ENCODE measurements at places on chromosomes 6 and 20.
A peak's percentile ranks its signal among the peaks of the same experiment; 100 is the strongest.

GRCh38 chr6:25222006-25222678 is 57.0 kb upstream of the CARMIL1 start:
- DNase-seq: no peak

- no peak for DNase-seq
Measured at GRCh38 chr20:46119028-46119546, 973 bp downstream of the CD40 start.

DNA sequence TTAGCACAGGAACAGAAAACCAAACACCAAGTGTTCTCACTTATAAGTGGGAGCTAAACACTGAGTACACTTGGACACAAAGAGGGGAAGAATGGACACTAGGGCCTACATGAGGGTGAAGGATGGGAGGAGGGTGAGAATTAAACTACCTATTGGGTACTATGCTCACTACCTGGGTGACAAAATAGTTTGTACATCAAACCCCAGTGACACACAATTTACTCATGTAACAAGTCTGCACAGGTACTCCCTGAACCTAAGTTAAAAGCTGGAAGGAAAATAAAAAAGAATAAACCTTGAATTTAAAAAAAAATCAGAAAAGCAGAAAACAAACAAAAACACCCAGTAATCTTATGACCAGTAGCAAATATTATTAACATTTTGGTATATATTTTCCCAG is 188.6 kb downstream of the TFAP2B start:
- DNase-seq: no peak

GRCh38 chr20:48783533-48784272 is 44.1 kb downstream of the PREX1 start:
- no peak for DNase-seq

DNA sequence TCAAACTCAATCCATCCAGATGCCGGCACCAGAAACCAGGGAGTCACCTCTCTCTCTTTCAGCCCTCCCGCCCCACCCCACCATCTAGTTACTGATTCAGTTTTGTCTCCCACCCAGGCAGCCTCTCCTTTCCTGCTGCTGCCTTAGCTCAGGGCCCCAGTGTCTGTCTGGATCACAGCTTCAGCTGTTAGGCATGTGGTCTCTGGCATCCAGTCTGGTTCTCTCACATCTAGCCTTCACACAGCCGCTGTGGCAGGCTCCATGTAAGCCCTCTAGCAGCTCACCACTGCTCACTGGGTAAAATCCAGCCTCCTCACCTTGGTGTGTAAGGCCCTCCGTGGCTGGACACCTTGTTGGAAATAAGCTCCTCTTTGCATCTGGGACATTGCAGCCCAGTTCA is 21.3 kb downstream of the AARS2 start:
- DNase-seq: no peak

GRCh38 chr20:21981597-21982344 is 276.3 kb downstream of the PAX1 start:
- no peak for DNase-seq

GRCh38 chr6:56046576-56046975 is 171.2 kb upstream of the BMP5 start:
- DNase-seq: peak; percentile 77

GRCh38 chr20:59163631-59164530 is at the start of gene ZNF831:
Gene ZNF831, plus strand, starts transcription at chr20:59163821. Its CDS starts 27,199 bp downstream, at chr20:59191020.
- DNase-seq: no peak

GRCh38 chr20:54123587-54124180 is 50.1 kb downstream of the CYP24A1 start:
- peak; percentile 80 for DNase-seq

- peak; percentile 19 for DNase-seq
Measured at GRCh38 chr20:62045529-62046285, 20.0 kb downstream of the TAF4 start.

DNA sequence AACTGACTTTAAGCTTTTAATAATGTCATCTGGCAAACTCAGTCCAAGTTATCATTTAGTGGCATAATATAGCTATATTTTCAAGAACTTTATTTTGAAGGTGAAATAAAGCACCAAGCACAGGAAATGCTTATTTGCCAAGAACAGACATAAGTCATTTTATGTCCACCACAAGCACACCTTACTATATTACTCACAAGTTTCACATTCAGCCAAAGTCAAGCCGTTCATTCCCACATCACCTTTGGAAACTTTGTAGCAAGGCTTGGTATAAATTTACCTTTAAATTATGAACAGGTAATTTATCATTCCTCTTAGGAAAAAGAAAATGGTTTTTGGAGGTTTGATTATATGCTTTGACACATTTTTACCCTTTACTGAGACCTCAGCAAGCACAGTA is 236.8 kb upstream of the FKBP1C start:
- no peak for DNase-seq

- no peak for DNase-seq
Measured at GRCh38 chr6:88952065-88952704, 11.2 kb downstream of the RNGTT start.

- no peak for DNase-seq
Measured at GRCh38 chr6:120058410-120058809, 708.8 kb upstream of the MAN1A1 start.

- DNase-seq: no peak
Measured at GRCh38 chr6:15722731-15723130, 59.9 kb upstream of the DTNBP1 start.

- DNase-seq: no peak
Measured at GRCh38 chr20:39813190-39813829, 851.2 kb downstream of the DHX35 start.

- DNase-seq: no peak
Measured at GRCh38 chr6:139446138-139446715, 71.8 kb upstream of the CITED2 start.

DNA sequence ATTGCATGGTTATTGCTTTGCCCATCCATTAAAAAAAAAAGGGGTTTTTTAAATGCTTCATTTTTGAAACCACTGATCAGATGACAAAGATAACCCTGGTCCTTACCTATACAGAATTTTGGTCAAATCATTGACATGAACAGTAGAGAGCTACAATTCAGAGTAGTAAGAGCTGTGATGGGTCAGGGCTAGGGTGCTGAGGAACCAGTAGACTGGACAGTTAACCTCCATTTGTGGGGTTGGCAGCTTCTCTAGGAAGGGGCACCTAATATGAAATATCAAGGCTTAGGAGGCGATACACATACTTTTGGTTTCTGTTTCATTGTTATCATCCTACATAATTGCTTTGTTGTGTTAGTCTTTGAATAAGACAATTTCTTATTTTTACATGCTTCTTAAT is 55.1 kb downstream of the ORC3 start:
- no peak for DNase-seq

DNA sequence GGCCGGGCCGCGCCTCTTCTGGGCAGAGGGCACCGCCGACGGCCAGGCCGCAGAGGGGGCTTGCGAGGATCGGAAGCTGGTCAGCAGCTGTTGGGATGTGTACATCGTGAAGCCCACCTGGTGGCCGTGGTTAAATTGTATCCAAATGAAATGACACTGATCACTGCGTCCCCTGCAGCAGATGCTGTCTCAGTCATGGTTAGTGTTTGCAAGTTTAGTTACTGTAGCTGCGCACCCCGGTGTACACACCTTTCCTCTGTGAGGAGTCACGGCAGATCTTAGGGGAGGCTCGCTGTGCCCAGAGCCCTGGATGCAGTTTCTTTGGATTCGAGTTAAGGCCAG is 653 bp downstream of the NAA20 start:
- no peak for DNase-seq

- no peak for DNase-seq
Measured at GRCh38 chr6:54248994-54249393, 59.2 kb upstream of the TINAG start.

DNA sequence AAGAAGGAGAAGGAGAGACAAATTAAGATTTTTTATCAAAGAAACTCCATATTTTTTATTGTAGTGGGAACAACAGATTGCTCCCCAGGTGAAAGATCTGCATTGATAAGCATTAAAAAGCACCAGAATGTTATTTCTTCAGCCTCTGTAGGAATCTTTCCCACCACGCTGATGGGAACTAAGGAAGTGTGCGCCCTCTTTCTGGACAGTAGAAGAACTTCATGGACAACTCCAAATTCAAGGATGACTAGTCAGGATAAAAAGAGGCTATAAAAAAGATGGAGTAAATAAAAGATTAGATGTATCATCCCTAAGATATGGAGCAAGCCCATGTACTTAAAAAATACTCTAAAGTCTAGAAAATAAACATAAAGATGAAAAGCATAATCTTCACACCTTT is 45.8 kb upstream of the PAK5 start:
- DNase-seq: no peak

- no peak for DNase-seq
Measured at GRCh38 chr20:32621071-32621890, 36.1 kb upstream of the NOL4L start.

DNA sequence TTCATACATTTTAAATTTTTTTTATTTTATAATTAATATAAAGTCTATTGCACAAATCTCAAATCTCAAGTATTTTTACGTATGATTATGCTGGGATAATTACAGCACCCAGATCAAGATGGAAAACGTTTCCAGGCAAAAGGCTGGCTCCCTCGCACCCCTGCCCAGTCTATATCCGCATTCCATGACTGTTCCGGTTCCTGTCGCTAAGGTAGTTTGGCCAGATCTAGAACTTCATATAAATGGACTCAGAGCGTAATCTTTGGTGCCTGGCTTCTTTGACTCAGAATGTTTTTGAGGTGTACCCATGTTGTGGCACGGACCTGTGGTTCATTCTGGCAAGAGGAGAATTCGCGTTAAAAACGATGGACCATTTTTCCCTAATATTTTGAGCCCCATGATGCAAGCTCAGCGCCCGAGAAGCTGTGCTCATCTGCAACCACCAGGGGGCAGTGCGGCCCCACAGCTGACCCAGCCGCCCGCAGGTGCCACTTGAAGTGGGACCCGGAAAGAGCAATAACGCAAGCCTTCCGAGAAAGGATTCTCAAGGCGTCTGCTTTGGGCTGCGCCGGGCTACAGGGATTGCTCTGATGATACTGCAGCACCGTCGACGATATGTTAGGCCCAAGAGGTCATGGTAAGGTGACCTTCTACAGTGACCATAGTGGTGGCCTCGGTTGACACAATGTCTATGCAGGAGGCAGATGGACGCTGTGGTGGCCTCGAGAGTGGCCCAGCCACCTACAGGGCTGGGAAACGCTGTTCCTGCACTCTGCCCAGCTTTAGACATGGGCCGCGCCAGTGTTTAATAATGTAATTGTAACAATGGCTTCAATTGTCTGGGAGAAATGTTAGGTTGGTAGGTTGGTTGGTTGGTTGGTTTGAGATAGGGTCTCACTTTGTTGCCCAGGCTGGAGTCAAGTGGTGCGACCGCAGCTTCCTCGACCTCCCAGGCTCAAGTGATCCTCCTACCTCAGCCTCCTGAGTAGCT is 160.1 kb downstream of the ZMYND8 start:
- peak; percentile 82 for DNase-seq

GRCh38 chr6:140590641-140591040 is 1216.2 kb upstream of the CITED2 start:
- no peak for DNase-seq

GRCh38 chr6:151186306-151186705 is 53.5 kb upstream of the AKAP12 start:
- no peak for DNase-seq

DNA sequence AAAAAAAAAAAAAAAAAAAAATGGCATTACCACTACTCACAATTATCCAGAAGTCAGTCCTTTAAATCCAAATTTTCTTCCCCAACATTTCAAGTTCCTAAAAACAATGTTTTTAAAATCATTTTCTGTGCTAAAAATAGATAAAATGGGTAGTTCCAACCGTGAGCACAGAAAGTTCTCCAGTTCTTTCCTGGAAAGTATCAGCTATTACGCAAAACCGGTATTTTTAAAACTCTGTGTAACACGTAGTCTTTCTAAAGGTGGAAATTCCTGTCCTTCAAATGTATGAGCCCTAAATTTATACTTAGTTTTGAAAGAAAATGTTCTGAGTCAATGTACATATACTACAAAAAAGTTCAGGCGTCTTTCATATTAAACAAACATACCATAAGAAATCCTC is 83.5 kb upstream of the SCAF8 start:
- no peak for DNase-seq

DNA sequence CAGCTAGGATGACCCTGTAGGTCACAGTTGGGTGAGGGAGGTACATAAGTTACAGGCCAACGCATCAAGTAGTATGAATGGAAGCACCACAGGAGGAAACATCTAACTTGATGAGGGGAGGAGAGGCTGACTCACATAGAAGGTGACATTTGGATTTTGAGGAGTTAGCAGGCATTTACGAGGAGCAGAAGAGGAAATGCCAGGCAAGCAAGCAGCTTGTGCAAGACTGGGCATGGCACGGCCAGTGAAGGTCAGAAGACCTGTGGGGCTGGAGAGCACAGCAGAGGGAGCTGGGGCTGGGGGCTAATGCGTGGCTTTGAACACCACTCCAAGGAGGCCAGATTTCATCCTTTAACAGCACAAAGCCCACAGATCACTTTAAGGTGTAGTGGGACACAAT is 37.8 kb downstream of the MUC22 start:
- DNase-seq: no peak

Data from lower lobe of right lung (tissue), 2 donors.